ENCODE measurements at places on chromosomes 11 and 22. TPM values are rescaled to one million over a fixed set of nuclear protein-coding genes. Genes with fewer than 3 reads are reported as not detected.

CRYBB2 gene
- total RNA-seq = 0.45 TPM

DNA sequence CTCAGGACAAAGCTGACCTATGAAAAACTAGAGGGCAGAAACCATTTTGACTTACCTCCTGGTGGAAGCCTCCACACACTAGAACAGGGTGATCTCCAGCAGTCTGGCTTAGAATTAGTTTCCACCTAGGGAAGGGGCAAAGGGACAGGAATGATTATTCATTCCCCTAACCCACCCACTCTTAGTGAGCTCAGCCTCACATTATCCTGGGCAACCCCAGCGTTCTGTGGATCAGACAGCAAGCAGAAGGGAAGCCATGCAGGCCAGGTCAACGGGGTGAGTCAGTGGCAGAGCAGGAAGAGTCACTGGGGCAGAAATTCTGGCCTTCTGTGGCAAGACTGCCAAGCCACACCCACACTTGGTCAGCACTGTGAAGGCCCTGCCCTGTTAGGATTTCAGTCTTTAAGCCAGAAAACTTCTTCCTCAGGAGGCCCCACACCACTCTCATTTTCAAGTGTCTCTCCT, 10.5 kb downstream of the NUMA1 start:
- H3K4me3 ChIP-seq = no peak overlapping the region
- H3K4me1 ChIP-seq = peaks cover 55% of the 10 kb centered on the region
- H3K27me3 ChIP-seq = no peaks in the 10 kb centered on the region
- no peak for DNase-seq

OR5B21 gene
- total RNA-seq = not detected

DNA sequence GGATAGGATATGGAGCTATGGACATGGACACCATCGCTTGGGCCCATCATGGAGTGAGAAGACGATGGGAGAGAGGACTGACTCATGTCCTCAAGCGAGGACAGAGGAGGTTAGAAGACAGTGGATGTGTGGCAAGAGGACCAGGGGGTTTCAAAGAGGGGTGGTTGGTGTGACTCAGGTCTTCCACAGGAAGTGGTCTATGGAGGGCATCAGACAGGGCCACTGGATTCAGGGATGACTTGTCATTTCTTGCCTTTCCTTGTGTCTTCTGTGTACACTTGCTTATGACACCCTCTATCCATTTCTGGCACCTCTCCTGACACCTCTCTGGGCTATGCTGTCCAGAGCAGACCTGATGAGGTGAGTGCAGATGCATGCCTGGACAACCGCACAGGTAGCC, 115.4 kb downstream of the OSBP2 start:
- no peak overlapping the region for H3K27ac ChIP-seq
- H3K36me3 ChIP-seq = no peaks in the 10 kb centered on the region
- no peak for DNase-seq
- H3K4me1 ChIP-seq = peaks cover 4% of the 10 kb centered on the region
- no peaks in the 10 kb centered on the region for H3K27me3 ChIP-seq

GRCh38 chr11:66322732-66323427, 6.0 kb upstream of the CD248 start:
- H3K4me3 ChIP-seq = no peak overlapping the region
- H3K4me1 ChIP-seq = peaks cover 71% of the 10 kb centered on the region
- H3K36me3 ChIP-seq = peaks cover 12% of the 10 kb centered on the region

FXYD6 gene
- total RNA-seq = not detected

- no peak overlapping the region for H3K27ac ChIP-seq
- no peaks in the 10 kb centered on the region for H3K36me3 ChIP-seq
- H3K4me1 ChIP-seq = no peaks in the 10 kb centered on the region
- H3K27me3 ChIP-seq = no peaks in the 10 kb centered on the region
- no peak for DNase-seq
- H3K4me3 ChIP-seq = no peak overlapping the region
Measured at GRCh38 chr22:29914991-29915533, 32.1 kb downstream of the MTMR3 start.
